Right forelimb (tissue), 1 donor: ENCODE measurements at places on chromosomes 6 and 20.

DNA sequence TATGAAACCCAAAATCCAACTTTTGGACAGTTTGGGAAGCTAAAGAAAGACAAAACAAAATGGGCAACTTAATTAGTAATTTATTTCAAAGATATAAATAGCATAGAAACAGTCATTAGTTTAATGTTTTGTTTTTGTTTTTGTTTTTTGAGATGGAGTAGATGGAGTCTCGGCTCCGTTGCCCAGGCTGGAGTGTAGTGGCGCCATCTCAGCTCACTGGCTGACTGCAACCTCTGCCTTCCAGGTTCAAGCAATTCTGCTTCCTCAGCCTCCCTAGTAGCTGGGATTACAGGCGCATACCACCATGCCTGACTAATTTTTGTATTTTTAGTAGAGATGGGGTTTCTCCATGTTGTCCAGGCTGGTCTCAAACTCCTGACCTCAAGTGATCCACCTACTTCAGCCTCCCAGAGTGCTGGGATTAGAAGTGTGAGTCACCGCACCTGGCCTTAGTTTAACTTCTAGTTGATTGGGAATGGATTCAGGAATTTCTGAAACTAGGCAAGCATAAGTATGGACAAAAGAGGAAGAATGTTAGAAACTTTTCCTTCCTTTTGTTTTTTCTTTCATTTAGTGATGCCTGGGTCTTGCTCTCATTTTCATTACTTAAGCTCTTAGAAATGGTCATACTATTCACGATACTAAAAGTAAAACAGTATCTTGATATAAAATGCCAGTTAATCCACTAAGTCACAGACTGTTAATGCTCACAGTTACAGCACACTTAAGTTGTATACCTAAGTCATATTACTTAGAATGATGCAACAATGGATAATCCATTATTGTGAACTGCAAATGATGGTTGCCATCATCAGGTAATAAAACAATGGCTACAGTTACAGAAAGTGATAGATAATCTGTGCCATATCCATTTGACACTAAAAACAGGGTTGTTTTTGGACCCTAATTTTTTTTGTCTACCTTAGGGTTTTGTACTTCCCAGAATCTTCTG, 8.2 kb downstream of the SENP6 start:
- no peak for DNase-seq

- no peak for DNase-seq
Observed at GRCh38 chr6:7172649-7173048, 64.9 kb downstream of the RREB1 start.

- no peak for DNase-seq
Observed at GRCh38 chr6:157768304-157768703, 54.7 kb upstream of the SNX9 start.

GRCh38 chr20:19083136-19083621, 129.3 kb upstream of the SLC24A3 start:
- no peak for DNase-seq

DNA sequence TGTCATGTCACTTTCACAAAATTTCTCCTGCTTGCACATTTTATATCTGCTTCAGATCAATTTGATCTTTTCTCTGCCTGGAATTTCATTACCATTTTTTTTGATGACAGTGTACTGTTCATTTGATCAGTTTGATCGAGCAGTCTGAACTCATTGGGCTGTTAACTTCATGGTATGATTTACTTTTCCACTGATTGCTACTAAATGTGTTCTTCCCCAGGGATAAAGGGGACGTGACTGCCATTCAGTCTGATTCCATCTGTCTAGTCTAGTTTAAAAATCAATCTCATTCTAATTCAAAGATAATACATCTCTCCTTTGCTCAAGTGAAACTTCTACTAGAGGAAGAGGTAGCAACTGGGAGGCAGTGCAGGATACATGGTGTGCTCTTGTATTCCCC, 21.1 kb downstream of the LAMP5 start:
- no peak for DNase-seq

DNA sequence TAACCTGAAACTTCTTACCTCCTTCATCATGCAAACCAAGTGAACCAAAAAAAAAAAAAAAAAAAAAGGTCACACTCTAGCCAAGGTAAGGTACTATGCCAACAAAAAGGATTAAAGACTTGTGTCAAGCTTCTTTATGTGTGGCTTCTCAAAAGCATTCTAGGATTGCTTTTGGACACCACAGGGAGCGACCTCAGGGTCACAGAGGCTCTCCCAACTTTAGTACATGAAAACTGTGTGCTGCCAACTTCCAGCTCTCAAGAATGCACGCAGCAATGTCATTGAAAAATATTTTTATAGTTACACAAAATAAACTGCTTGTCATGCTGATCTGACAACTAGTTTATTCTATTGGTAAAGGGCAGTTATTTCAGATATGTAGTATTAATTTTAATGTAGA, 243.8 kb downstream of the PLCB1 start:
- no peak for DNase-seq

- no peak for DNase-seq
Observed at GRCh38 chr20:58213716-58214115, 14.7 kb downstream of the ANKRD60 start.

GRCh38 chr20:48745330-48745729, 82.5 kb downstream of the PREX1 start:
- no peak for DNase-seq

- no peak for DNase-seq
Observed at GRCh38 chr6:27419363-27419762, 30.8 kb downstream of the ZNF391 start.

GRCh38 chr6:101429270-101429669, 35.8 kb downstream of the GRIK2 start:
- no peak for DNase-seq

DNA sequence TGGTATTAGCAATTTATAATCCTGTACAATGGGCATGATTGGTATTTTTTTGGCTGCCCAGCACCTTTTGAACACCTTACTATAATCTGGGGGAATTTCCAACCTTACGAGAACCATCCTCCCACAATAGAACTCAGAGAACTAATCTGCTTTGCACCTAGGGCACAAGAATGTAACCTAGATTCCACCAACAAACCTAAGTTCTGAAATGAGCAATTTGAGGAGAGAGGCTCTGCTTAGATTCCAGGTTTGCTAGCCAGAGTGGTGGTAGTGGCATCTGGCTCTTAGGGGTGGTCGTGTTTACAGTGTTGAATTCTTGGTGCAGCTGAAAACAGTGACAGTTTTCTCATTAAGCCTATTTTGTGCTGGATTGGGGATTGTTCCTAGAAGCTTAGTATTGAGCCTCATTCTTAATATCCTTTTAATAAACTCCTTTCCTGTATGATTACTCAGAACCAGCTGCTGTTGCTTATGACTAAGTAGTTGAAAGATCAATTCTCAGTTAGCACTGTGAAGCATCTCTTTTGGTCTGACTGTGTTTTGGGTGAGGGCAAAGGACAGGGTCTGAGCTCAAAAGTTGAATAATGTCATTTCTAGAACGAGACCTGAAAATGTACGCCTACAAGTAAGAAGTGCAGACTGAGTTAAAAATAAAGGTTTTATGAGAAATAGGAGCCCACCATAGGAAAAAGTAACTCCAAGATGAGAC, 385.6 kb downstream of the CDKAL1 start:
- no peak for DNase-seq

GRCh38 chr6:170098428-170099170, 192.3 kb downstream of the DLL1 start:
- DNase-seq, result peak; percentile 35

DNA sequence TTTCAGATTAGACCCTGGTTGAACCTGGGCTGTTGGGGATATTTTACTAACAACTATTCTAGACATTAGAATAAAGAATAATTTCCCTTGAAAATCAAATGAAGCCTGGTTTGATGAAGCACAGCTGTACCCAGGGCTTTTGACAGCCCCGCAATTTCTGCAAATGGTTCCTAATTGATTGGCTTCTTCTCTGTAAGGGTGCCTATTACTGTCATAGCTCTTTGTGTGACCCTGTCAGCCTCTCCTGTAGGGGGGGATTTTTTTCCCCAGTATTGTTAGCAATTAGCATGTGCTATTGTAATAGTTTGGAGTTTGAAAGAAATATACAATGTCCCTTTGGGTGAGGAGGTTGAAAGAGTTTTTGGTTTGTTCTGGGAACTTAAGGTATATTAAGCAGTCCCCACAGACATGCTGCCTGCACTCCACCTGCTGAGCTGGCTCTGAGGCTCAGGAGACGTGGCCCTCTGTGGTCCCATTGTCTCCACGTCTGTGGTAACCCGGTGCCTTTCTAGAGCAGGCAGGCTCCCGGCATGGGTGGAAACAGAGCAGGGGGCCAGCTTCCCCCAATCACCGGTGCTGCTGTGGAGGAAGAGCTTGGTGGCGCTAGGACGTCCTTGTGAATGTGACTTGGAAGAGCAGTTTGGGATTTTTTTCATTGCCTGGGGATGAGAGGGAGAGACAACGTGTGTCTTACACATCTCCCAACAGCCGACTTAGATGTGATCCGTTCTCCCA, 47.3 kb upstream of the CLDN20 start:
- DNase-seq, result no peak

DNA sequence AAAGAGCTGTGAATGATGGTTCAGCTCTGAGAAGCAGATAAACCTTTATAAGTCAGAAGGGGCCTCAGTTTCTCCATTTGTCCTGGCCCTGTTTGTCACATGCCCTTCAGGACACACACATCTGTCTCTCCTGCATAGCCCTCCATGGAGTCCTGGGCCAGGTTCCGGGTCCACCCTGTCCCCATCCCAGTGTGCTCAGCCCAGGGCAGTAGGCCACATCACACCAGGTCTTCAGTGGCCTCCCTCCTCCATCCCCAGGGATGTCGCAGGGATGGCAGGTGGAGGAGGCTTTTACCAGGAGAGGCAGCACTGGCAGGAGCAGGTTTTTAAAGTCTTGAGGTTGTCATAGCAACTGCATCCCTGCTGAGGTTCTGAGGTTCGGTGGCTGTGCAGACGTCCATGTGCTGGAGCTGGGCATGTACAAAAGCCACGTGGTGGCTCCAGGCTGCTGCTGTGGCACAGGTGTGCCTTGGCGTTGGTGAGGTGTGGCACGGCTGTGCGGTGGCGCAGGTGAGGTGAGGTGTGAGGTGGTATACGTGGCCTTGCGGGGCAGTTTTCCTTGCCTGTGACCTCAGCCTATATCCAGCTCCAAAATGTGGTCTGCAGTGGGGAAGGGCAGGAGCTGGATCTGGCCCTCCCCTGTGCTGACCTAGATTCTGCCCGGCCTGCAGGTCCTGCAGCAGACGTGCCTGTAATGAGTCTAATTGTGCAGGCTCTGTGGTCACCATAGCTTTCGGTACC, 8.0 kb upstream of the NPBWR2 start:
- no peak for DNase-seq

- no peak for DNase-seq
Observed at GRCh38 chr20:36482044-36482473, 59.3 kb upstream of the MYL9 start.

DNA sequence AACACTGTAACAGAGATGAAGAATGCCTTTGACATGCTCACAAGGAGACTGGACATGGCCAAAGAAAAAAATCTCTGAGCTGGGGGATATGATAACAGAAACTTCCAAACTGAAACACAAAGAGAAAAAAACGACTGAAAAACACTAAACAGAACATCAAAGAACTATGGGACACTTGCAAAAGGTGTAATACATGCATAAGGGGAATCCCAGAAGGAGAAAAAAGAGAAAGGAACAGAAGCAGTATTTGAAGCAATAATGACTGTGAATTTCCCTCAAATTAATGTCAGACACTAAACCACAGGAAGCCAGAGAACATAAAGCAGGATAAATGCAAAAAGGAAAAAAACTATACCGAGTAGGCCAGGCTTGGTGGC, 117.4 kb upstream of the ARID1B start:
- DNase-seq, result no peak

DNA sequence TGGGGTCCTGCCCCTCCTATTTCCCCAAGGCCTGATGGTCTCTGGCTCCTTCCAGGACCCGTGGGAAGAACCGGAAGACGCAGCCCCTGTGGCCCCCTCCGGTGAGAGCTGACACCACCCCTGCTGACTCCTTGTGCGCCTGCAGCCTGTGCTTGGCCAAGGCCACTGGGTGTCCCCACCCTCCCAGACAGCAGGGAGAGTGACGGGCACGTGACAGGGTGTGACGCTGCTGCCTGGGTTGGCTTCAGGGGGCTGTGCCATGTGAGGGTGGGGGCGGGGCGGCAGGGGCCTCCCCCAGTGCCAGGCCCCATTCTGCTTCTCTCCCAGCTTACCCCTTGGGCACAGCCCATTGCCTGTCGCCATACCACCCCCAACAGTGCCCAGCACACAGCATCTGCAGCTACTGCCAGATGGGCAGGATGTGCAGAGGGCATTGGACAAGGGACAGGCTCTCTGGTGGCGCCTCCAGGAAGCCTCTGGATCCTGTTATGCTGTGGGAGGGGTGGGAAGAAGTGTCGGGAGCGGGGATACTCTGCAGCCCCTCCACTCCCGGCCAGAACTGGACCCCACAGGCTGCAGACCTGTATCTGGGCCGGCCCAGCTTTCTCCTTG, 2.9 kb downstream of the BIRC7 start:
- no peak for DNase-seq

GRCh38 chr20:33789109-33789857, 21.9 kb upstream of the CHMP4B start:
- DNase-seq, result peak; percentile 57

GRCh38 chr6:163500105-163500504, 85.6 kb downstream of the QKI start:
- no peak for DNase-seq

DNA sequence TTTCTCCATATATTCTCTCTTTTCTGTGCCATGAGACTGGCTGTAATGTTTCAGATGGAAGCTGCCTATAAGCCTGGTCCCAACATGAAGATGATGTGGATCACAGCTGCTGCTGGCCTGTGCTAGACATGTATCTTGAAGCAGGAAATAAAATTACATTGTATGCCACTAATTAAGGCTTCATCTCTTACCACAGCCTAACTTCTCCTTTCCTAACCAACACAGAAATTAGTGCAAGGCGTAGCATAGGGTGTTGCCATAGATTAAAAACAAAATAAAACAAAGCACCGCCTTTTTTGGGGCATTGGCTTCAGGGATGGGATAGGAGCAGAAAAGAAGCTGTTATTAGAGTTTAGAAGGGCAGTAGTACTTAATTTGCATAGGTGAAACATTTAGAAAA, 4.7 kb upstream of the SLC17A4 start:
- no peak for DNase-seq

DNA sequence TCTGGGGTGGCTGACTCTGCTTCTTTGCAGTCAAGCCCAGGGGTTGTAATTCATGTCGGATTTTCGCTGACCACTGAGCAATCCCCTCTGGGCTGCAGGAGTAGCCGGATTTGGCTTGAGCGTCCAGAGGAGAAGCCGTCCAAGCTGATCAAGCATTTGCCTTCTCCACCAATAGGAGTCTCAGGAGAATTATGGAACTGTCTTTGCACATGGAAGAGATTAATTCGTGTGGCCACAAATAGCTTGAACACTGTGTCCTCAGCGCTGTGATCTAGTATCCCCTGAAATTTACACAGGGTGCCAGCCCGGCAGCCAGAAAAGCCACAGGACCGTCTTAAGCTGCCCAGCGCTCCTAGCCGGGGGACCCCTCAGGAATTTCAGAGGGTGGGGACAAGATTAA, 37.1 kb downstream of the EYA2 start:
- DNase-seq, result no peak
